ENCODE measurements at places on chromosomes 1 and 21. TPM values are rescaled to one million over a fixed set of nuclear protein-coding genes. Genes with fewer than 3 reads are reported as not detected.

- DNase-seq: no peak
These were observed 111.3 kb upstream of the ERG start for GRCh38 chr21:38609580-38609979.

DNA sequence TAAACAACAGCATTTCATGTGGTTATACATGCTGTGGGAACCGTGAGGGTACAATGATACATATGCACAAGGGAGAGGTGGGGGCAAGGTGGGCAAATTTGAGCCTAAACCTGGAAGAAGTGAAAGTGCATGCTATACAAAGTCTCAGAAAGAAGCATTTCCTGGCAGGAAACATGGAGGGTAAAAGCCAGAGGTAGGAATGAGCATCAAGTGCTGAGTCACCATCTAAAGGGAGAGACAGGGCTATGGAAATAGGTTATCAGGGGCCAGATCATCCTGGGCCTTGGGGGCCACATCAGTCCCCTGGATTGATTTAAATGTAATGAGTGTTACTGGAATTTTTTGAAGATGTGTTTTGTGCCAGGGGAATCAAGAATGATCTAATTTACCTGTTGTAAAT, 60.1 kb upstream of the DAB1 start:
- DNase-seq: peak; percentile 52

DNA sequence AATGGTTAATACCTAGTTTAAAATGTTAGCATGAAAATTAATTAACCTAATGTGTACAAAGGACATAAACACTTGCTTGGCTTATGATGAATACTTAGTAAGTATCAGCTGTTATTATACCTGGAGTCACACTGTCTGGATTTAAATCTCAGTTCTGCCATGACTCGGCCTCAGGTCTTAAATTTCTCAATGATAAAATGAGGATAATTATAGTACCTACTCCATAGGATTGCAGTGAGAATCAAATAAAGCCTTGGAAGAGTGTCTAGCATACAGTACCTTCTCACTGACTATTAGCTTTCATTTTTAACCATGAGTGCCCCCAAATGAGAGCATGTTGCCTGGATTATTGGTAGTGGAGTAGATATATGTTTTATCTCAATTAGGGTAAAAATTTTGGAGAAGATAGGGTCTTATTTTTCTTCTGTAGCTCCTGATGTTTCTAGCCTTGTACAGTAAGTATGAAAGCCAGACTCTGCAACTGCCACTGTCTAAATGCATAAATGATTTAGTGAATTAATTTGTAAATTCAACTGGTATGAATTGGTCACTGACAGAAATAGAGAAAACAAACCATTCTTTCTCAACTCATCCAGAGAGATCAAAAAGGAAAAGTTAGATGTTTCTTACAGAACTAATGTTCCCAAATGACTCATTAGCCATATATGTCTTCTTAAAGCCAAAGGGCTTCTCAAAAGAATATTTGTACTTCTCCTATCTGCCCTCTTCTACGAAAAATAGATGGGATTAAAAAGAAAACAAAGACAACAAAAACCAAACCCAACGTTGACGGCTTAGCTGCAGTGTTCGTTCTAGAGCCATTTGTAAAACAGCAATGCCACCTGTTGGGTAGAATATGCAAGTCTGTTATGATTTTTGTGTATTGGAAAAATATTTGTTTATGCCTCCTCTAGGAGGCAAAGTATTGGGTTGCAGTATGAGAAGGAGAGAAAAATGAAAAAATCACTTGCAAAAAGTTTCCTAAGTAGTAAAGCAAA, 53.8 kb upstream of the MROH9 start:
- DNase-seq: peak; percentile 39

DNA sequence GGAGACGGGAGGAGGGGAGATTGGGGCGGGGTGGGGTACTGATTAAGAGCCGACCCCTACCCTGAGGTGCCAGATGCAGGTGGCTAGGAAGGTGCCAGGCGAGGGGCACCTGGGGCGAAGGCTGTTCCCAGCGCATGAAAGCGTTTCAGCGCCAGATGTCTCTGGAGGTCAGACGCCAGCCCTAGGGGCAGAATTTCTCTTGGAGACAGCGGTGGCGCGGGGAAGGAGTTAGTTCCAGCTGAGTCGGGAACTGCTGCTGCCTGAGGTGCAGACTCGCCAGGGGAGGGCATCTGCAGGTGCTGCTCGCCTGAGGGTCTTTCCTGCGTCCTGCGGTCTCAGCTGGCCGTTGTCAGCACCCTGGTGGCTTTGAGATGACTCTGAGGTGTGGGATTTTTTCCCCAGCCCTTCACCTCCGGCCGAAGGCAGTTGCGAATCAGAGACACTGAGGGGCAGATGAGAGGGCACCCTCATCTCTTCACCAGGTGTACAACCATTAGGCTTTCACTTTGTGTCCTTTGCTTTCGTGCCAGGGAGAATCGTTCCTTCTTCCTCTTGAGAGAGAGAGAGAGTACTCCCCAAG, 539 bp downstream of the CGN start:
- DNase-seq: peak; percentile 64

DNA sequence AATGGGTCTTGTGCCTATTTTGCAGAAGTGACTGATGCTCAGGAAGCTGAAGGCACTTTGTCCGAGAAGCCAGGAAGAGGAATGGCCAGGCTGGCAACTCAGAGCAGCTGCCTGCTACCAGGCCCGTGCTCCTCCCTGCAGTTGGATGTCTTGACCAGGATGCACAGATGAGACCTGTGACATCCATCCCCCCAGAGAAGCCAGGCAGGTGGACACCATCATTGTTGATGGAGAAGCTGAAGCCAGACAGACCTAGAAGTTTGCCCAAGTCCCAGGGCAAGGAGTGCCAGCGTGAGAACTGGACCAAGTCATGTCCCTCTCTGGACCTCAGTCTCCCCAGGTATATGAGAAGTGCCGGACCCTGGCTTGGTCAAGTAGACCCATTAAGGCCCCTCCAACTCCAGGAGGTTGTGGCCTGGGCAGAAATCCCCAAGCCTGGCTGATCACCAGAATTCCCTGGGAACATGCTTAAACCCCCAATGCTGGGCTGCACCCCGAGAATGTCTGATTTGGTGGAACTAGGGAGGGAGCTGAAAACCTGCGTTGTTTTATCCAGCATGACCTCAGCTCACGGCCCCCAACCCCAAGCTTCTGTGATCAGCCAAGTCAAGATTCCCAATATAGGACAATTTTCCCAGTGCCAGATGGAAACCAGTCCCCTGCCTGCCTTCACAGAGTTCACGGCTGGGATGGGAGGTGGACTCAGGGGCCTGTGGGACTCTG, 82.4 kb downstream of the CAMK2N1 start:
- DNase-seq: no peak

DNA sequence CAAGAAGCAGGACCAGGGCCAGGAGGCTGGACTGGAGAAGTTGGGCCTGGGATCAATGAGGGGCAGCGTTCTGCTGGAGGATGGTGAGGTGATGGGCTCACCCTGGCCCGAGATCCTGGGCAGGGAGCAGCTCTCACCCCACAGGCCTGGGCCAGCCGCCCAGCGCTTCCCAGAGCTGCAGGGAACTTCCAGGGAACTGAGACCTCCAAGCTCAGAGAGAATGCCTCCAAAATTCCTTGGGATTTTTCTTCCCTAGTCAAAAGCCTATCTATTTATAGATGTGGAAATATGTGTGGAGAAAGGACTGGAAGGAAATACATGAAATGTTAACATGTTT, 121.2 kb downstream of the SPSB1 start:
- DNase-seq: no peak

DNA sequence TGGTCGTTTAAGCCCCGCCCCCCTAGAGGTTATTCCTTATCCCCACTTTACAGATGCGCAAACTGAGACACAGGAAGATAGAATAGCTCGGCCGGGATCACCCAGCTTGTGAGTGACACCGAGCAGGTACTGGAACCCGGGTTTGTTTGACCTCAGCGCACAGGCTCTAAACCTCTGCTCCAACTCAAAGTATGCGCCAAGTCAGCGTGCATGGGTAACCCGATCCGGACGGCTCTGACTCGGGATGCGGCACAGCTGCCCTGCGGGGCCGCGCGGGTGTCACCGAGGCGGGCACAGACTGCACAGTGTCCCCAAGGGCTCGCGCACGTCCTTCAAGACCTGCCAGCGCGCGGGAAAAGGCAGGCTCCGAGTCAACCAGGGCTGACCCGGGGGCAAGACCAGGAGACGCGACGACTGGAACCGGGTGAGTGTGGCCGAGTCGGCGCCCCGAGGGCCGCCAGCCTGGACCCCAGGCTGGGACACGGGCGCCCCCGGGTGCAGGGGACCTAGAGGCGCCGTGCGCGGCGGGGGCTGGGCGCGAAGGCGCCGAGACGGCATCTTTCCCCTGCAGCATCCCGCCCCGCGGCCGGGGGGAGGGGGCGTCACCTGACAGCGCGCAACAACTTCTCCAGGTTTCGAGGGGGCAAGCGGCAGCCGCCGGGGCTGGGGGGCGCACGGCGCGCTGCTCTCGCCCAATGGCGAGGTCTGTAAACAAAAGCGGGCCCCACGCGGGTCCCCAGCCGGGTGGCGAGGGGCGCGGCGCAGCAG, 101.9 kb upstream of the SOD1 start:
- no peak for DNase-seq

DNA sequence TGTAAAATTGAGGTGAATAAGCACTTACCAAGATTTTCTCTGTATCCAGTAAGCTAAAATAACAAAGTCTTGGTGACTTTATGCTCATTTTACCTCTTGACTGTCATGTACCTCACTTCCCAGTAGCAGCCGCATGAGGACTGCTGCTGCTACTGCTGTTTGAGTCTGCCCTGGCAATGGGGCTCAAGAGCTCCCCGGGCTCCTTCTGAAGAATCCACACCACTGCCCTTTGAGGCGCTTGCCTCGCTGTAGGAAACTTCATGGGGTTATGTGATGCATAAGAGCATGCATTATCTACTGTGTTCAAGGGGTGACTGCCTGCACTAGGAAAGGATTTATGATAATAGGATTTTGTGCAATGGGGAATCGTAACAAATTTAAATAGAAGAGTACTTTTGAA, 113.5 kb downstream of the NTNG1 start:
- no peak for DNase-seq

Gene ZNF648
- not detected for total RNA-seq

Gene IFNLR1
- total RNA-seq: 1.9 TPM

Gene KPNA6
- total RNA-seq: 73.0 TPM

Gene OR10J1
- total RNA-seq: not detected

Data from M059J (cell line).